ENCODE measurements at places on chromosomes 3 and 15.

GRCh38 chr3:50520849-50521248 is 17.4 kb upstream of the CACNA2D2 start:
- no peak for DNase-seq

DNA sequence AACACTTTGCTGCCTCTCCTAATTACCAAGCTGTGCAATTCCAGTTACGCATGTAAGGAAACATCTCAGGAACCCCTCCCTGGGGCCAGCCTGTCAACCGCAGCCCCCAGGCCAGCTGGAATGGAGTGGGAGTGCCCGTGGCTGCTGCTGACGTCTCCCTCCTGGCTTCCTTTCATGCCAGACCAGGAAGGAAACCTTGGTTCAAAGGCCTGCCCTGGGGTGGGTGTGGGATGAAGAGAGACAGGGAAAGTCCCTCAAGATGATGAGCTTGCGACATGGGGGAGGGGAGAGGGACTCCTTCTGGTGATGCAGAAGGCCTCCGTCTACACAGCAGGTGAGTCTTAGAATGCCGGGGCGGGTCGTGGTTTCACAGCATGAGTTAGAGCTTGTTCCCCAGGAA is 11.4 kb upstream of the CYP11A1 start:
- DNase-seq: no peak

DNA sequence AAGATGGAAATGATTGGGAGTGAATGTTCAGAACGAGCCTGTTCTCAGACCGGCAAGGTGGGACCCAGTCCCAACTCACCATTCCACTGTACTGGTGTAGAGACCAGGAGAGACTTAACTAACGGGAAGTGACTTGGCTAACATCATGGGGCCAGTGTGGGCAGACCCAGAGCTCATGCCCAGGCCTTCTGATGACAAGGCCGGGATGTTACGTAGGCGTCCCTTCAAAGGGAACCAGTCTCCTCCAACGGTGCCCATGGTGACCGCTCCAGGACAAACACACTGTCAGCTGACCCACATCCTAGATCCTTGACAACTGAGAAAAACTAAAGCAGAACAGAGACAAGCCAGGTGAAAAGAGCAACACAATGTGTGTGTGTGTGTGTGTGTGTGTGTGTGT is 128.4 kb upstream of the HACD2 start:
- no peak for DNase-seq

GRCh38 chr3:161674402-161674801 is 177.8 kb downstream of the OTOL1 start:
- no peak for DNase-seq

Data from H1 (cell line).